ENCODE measurements at places on chromosomes 4 and X. TPM values are rescaled to one million over a fixed set of nuclear protein-coding genes. Genes with fewer than 3 reads are reported as not detected.

The DCK gene
- total RNA-seq, result 6.6 TPM

The BEX1 gene
- 0.50 TPM for total RNA-seq

The MAGEB10 gene
- total RNA-seq, result not detected

GRCh38 chr4:76251441-76252270 lies at the start of gene FAM47E:
Gene FAM47E (plus strand): TSS chr4:76251721. CDS start chr4:76251747, 26 bp downstream.
- DNase-seq, result peak; percentile 86

The IL1RAPL2 gene
- not detected for total RNA-seq

DNA sequence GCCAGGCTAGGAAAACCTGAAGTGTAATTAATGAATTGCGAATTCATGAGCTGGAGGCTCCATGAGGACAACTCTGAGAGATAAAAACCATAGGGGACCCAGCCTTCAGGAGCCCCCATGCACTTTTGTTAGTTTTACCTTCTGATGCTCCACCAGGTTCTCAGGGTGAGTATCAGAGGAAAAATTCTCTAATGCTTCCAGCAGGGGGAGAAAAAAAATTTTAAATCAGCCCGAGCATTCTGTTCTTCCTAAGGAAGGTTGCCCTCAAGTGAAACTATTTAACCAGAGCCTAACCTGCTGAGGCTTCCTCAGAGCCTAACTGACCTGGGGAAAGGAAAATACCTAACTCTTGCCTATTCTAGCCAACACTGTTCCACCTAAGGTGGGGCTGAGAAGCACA lies 552.6 kb downstream of the PPARGC1A start:
- no peak for DNase-seq

The TSPAN7 gene
- total RNA-seq, result 20.0 TPM

DNA sequence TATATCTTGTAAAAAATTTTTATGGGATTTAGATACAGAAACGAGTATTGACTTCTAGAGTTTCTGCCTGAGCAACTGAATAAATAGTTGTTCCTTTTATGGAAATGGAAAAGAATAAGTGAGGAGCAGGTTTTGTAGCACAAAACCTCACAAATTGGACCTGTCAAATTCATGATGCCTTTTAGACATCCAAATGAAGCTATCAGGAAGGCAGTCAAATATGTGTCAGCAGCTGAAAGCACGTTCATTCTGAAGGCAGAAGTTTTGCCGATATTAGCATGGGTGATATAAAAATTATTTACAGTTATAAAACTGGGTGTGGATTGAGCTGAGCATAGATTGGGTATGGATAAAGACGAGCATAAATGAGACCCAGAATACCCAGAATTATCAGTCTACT lies 374.0 kb downstream of the EPHA5 start:
- DNase-seq, result no peak

- DNase-seq, result peak; percentile 63
These were observed 449 bp downstream of the FBXL5 start for GRCh38 chr4:15654593-15655222.

The TLR10 gene
- not detected for total RNA-seq

DNA sequence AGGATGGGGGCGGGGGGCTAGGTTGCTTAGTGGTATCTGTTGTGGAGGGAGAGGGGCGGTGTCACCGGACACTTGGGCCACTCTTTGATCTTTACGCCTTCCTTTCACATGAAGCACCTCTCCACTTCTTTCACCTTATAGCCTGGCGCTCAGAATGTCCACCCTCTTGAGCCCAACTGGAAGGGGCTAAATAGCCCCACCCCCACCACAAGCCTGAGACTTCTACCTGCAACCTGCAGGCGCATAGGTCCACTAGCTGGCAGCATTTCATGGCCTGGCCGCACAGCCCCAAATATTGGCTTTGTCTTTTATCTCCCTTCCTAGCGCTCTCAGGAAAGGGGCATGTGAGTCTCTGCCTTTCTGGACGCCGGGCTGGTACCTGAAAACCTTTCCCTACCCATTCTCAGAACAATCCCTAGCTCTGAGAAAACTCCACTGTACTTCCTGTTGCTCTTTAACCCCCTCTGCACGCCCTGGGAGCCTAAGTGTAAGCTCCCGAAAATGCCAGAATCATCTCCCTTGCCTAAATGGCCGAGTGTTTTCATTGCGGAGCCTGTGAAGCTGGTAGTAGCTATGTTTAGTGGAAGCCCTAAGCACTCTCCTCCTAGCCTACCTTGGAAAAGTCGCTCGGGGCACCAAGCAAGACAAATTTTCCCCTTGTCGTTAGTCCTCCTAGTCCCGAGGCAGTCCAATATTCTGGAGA lies 1.2 kb upstream of the TRPC5 start:
- DNase-seq, result no peak

- DNase-seq, result no peak
These were observed 671.6 kb upstream of the BOD1L1 start for GRCh38 chr4:14299166-14299565.

The MCUB gene
- 3.5 TPM for total RNA-seq

The BCOR gene
- 16.4 TPM for total RNA-seq

The GYG2 gene
- 1.4 TPM for total RNA-seq

DNA sequence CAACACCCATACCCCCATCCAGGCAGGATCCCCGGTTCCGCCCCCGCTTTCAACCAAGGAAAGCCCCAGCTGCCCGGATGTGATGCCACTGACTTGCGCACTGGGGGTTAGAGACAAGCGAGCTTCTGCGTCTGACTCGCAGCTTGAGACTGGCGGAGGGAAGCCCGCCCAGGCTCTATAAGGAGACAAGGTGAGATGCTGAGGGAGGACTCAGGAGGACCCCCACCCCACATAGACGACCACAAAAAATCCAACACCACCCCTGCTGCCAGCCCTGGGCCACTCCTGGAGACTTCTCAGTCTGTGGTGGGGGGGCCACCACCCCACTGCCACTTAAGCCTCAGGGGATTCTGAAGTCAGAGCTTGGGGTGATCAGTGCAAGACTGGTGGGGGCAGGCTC lies at the start of gene MAGEA4:
Gene MAGEA4, plus strand, starts transcription at position 110 of the 400 bp plus-strand sequence. CDS start 10,776 bp downstream, outside the sequence.
- DNase-seq, result no peak

DNA sequence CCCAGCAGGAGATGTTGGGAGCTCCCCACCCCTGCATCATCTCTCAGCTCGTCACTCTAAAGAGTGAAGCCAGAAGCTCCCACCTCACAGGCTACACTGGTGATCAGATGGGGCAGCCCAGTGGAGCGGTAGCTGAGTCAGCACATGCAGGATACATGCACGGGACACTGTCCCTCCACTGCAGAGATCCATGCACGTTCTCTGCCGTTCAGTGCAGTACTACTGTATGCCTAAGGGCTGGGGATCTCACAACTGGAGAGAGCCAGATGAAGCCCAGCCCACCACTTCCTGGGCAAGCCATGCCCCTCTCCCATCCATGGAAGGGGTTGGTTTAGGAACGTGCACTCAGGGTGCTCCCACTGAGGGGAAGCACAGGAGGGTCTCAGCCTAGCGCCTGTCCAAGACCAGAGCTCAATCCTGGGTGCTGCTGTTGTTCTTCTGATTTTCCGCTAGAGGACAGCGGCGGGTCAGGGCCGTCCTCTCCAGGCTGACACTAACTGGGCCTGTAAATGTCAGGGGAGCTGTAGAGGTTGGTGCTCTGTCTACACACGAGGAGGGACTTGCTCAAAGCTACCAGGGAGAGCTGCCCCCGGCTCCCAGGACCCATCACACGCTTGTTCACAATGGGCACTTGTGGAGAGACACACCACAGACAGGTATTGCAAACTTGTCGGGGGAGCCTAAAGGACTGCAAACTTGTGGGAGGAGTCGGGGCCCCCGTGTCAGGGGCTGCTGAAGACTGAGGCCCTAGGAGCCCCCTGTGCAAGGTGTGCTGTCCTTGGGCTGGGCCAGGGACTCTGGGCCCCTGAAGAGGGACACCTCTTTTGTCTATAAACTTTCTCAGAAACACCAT lies 18.2 kb upstream of the ABLIM2 start:
- peak; percentile 72 for DNase-seq

The CXXC4 gene
- total RNA-seq, result 5.0 TPM

DNA sequence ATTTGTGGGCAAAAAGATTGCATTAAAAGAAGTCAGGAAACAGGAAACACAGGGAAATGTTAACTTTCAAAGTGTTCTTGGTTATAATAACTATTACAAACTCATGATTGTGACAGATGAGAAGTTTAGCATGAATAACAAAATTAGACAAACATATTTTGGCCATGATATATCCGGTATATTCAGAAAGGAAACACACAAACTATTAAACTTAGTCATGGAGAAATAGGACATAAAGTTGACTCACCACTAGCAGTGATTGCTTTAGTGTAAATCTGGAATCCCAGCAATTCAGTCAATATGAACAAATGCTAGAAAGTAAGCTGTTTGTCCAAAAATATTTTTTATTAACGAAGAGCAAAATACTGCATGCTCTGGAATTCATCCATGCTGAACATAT lies 1299.9 kb downstream of the C4orf33 start:
- no peak for DNase-seq

DNA sequence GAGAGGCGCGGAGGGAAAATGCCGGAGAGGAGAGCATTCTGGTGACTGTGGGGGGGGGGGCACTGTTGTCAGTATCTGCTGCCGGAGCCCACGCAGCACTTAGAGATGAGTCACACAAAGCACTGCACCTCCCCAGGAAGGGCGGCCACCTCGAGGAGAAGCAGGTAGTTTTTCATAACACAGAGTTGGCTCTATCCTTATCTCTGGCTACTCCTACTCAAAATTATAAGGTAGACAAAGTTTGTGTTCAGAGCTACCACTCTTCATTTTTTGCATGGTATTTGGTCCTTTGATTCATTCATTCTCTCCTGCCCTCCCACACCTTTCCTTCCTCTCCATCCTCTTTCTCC lies 76.2 kb upstream of the SCOC start:
- DNase-seq, result no peak

The H2BW2 gene
- not detected for total RNA-seq

The XAGE2 gene
- total RNA-seq, result not detected

- DNase-seq, result no peak
These were observed 23.3 kb upstream of the CRMP1 start for GRCh38 chr4:5916229-5916628.

- no peak for DNase-seq
These were observed 168.8 kb upstream of the FAM47A start for GRCh38 chrX:34300871-34301270.

- DNase-seq, result no peak
These were observed 170.7 kb downstream of the GASK1B start for GRCh38 chr4:158002173-158002572.

DNA sequence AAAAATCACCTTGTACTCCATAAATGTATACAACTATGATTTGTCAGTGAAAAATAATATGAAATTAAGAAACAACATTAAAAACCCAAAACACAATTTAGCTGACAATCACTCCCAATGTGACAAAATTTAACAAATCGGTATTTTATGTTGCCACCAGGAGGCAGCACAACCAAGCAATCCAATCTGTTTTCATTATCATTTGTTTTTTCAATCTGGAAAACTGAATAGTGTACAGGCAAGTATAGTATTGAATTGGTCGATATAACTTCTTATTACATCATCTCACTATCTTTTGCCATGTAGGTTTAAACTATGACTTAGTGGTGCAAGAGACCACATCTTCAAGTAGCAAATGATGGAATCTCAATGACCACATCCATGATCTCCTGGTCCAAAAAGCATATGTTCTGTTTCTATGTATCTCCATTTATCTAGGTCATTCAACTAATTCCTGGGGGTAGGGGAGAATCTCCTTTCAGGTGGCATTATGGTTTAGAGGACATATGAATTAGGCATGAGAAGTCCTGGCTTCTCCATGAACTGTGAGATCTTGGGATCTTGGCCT lies 112.9 kb upstream of the AGA start:
- no peak for DNase-seq

DNA sequence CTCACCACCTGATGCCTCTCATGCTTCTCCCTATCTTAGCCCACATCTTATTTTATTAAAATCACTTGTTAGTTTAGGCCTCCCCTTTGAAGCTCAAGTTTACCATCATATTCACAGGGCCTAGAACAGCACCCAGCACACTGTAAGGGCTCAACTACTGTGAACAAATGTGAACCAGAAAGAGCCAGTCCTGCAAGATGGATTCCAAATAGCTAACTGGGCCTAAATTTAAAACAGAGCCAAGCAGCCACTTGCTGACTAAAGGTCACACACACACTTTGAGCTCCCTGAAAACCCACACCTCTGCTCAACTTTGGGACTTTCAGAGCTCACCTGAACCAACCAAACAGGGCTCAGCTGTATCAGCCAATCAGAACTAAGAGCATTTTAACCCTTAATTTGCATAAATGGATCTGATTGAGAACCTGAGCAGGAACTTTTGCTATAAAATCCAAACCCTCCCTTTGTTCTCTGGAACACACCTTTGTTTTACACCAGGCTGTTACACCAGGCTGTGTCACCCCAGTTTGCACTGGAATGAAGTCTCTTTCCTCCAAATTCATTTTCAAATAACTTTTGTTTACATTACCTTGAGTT lies 62.1 kb upstream of the EXOC1L start:
- no peak for DNase-seq

- no peak for DNase-seq
These were observed 3.1 kb downstream of the CPE start for GRCh38 chr4:165381821-165382373.

The UGT2B7 gene
- total RNA-seq, result not detected

GRCh38 chrX:137547291-137547690 lies 18.6 kb upstream of the ZIC3 start:
- no peak for DNase-seq

DNA sequence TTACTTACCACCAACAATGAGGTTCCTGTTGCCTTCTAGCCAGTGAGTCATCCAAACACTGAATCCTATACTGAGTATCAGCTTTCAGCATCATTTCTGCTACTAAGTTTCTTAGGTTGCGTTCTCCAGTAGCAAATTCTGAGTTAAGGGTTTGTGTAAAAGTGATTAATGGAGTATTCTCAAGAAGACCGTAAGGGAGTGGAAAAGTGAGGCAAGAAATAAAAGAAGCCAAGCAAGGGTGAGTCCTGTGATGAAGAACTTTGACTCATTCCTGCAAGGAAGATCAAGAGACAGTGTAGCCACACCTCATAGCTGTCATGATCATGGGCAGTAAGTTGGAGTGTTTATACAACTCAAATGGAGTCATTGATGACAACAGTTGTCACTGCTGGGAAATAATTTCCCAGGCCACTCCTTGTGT lies 446.2 kb downstream of the RAPGEF2 start:
- DNase-seq, result no peak

DNA sequence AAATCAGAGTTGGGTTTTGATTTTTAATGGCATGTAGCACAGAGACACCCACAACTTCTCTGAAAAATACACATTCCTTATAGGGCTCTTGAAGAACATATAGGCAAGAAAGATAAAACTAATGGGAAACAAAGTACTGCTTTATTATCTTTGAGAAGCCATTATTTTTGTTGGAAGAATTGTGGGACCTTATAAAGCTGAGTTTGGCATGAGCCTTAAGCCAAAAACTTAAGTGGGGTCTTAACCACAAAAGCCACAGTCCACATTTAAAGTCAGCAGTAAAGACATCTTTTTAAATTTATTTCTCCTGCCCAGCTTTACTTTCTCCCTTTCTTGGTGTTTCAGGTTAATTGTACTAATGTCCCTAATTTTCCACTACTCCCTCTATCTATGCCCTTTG lies 1297.3 kb downstream of the C4orf33 start:
- DNase-seq, result no peak

- no peak for DNase-seq
These were observed 11.2 kb downstream of the ZXDA start for GRCh38 chrX:57899064-57899463.

Measured in left ventricle myocardium superior (tissue), 1 donor.